Stimulated activated CD8-positive, alpha-beta memory T cell treated with anti-CD3 and anti-CD28 coated beads, Interleukin-15, amount 100 ng/mL, for 4 hours (primary cell): ENCODE measurements at places on chromosomes 3 and 15.

DNA sequence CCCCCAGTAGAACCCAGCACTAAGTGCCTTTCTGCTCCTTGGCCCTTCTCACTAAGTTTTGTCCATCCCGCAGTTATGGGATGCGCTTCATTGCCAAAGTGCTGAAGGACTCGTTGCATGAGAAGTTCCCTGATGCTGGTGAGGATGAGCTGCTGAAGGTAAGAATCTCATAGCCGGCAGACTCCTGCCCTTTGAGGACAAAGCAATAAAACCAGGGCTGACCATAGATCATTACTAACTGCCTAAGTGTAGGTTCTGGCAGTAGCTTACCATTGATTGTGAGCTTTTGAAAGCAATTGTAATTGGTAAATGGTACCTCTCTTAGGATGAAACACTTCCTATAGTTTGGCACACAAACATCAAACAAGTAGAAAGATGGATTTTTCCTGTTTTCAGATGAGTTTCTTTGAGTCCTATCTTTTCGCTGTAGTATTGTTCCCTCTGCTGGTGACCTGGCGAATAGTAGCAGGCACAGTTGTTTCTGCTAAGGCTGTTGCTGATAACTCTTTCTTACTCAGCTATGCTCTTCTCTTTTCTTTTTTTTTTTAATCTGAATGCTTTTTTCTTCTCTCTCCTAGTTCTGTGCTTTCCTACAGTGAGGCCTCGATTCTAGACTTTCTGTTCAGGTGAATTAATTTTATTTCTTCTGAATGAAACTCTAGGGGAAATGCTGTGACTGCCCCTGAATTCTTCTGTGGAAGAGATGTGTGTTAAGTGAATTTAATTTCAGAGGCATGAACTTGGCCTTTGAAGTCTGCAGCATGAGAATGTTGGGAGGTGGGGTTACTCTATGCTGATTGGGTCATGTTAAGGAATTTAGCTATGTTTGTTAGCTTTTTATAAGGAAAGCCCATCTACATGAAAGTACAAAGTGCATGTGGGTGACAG lies 47.4 kb upstream of the CRTC3 start:
- DNase-seq = no peak

- DNase-seq = no peak
Observed at GRCh38 chr15:90241343-90242192, 7.6 kb downstream of the GDPGP1 start.

DNA sequence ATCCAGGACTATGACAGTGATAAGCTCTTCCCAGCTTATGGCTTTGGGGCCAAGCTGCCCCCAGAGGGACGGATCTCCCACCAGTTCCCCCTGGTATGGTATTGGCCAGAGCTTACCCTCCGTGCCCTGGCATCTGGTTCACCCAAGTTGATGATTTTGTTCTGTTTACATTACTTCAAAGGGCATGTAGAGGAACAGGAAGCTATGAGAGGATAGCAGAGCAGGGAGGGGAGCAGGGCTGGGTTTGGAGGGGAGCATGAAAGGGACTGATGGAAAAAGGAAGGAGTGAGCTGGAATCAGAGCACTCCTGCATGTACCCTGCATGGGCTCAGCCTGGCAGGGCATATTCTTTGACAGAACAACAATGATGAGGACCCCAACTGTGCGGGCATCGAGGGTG lies 13.4 kb upstream of the BRPF1 start:
- no peak for DNase-seq

GRCh38 chr3:14455571-14456317 lies 53.3 kb downstream of the SLC6A6 start:
- DNase-seq = no peak

DNA sequence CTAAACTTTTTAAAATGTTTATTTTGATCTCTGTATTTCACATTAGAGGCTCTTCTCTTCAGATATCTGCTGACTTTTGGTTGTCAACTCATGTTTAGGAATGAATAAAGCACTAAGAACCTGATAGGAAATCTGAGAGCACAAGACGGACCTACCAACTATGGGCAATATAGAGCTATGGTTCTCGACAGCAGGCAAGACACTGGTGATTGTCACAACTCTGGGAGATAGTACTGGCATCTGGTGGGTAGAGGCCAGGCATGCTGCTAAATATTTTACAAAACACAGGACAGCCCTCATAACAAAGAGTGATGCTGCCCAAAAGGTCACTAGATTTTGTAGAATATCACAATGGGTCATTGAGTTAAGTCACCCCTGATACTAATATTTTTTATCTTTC lies 17.5 kb upstream of the GJD2 start:
- no peak for DNase-seq

GRCh38 chr3:123884203-123884831 lies at the start of gene MYLK:
Gene MYLK (minus strand): TSS chr3:123884332. CDS start chr3:123793841, 90,491 bp downstream.
- DNase-seq = no peak

DNA sequence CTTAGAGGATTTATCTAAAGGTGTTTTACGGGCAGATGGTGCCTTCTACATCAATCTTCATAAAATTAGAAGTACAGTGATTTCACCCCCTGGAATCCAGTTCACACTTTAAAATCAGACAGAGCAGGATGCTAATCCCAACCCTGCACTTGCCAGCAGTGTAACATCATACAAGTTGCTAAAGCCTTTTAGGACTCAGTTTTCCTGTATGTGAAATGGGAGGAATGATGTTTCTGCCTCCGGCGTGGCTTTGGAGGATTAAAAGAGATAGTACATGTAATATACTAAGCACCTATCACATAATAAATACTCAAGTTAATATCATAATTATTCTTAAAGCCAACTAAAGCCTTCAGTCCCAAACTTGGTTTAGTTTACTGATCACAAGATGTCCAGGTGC lies 257.2 kb upstream of the THBS1 start:
- no peak for DNase-seq

- DNase-seq = no peak
Observed at GRCh38 chr3:132378048-132378762, 39.1 kb upstream of the DNAJC13 start.

- no peak for DNase-seq
Observed at GRCh38 chr15:70947351-70948335, 55.0 kb downstream of the LRRC49 start.

DNA sequence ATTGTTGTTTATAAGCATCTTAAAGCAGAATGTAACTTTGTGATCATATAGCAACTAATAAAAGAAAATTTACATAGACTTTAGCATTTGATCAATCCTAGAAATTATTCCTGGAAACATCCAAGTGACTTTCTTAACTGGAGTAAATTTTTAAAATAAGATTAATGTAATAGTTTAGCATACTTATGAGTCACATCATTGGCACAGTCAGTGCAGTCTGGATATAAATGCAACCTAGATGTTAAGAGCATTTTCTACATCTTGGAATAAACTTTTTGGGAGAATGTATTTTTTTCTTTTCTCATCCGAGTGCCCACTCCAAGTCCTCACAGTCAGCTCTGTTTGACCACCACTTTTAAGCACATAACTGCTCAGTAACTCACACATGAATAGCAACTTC lies 324.6 kb upstream of the PLSCR5 start:
- no peak for DNase-seq

- no peak for DNase-seq
Observed at GRCh38 chr3:44248152-44248551, 6.5 kb downstream of the TOPAZ1 start.

DNA sequence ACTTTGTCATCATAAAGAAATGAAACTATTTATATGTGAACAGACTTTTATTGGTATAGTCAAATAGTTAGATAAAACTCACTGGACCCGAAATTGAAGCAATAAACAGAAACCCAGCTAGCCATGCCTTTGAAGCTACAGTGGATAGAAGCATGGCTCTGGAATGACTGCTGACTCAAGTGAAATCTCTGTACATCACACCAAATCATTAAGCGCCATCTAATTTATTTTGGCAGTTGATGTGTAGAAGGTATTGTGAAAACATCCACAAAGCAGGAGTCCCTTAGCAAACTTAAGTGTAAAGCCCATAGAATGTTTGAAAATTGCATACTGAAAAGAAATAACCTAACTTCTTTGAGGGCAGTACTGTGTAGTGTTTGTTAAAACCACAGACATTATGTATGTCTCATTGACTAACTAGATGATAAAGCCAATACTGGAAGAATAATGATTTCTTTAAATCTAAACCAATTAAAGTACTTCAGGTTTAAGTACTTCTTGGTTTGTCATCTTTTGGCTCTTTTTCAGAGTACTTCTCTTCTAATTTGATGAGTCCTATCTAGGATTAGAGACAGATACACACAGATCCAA lies 42.8 kb upstream of the FBXL22 start:
- DNase-seq = no peak

DNA sequence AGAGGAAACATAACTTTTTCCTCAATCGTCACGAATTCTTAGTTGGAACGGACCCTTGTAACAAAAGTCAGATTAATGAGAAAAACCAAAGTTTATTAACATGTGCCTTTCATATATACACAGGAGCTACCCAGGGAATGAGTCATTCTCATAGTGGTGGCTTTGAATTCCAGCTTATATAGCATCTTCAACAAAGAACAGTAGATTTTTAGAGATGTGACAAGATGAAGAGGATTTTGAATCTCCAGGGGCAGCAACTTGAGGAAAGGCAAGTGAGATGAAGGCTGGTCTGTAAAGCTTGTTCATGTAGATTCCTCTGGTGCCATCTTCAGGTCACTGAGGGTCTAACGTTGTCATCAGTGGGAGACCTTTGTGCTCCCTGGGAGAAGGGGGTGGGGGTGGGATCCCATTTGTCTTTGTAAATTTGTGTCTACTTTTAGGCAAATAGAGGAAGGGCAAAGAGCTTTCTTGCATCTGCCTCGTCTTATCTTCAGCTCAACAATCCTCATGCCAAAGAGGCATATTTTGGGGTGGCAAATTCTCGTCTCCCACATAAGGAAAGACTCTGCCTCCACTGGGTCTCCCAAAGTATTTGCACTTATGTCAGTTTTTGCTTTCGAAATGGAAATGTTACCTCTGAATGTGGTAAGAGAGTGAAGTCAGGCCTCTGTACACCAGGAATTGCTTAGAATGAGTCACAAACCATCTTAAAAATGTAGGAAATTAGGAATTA lies 29.5 kb downstream of the CLEC3B start:
- no peak for DNase-seq
